SJSA1 (cell line): ENCODE measurements at places on chromosomes 6 and 20. TPM values are rescaled to one million over a fixed set of nuclear protein-coding genes. Genes with fewer than 3 reads are reported as not detected.

- H3K27me3 ChIP-seq, result no peaks in the 10 kb centered on the region
- no peak overlapping the region for H3K27ac ChIP-seq
Observed at GRCh38 chr6:108945681-108946159, 97.5 kb downstream of the ARMC2 start.

- no peak for DNase-seq
- peaks cover 5% of the 10 kb centered on the region for H3K4me1 ChIP-seq
- H3K4me3 ChIP-seq, result no peak overlapping the region
Observed at GRCh38 chr20:63734946-63735858, 1.3 kb upstream of the LIME1 start.

DNA sequence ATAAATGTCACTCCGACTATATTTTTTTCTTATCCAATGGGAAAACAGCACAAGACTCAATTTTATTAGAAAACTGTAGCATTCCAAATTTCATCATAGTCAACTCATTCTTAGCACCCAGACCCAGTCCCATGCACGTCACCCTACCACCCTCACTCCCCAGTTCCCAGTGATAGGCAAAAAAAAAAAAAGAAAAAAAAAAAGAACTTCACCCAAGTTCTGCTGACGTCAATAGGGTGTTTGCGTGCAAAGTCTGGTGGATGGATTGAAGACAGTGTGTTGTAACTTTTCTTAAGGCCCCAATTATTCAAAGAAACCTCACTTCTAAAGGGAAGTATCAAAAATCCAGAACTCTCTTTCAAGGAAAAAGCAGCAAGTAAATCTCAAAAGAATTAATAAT lies 213.9 kb upstream of the PRDM1 start:
- no peak for DNase-seq
- no peaks in the 10 kb centered on the region for H3K36me3 ChIP-seq
- no peak overlapping the region for H3K27ac ChIP-seq
- no peaks in the 10 kb centered on the region for H3K4me1 ChIP-seq

GRCh38 chr6:51161752-51162151 lies 343.1 kb downstream of the TFAP2B start:
- no peak overlapping the region for H3K27ac ChIP-seq
- no peaks in the 10 kb centered on the region for H3K36me3 ChIP-seq
- H3K27me3 ChIP-seq, result no peaks in the 10 kb centered on the region
- H3K4me1 ChIP-seq, result no peaks in the 10 kb centered on the region
- H3K4me3 ChIP-seq, result no peak overlapping the region

DNA sequence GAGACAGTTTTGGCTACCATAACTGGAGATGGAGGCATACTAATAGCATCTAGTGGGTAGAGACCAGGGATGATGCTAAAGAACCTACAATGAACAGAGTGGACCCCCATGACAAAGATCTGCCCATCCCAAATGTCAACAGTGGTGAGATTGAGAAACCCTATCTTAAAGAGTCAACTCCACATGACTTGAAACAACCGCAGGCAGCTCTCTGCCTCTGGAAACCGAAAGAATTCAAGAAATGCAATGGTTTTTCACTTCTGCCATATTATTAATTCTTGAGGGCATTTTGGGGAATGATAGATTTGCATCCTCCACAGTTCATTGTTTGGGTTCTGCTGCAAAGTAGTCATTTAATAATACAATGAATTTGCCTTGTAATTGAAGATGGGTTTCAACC lies 463.4 kb downstream of the MAFB start:
- H3K4me1 ChIP-seq, result no peaks in the 10 kb centered on the region
- H3K27ac ChIP-seq, result no peak overlapping the region
- H3K27me3 ChIP-seq, result no peaks in the 10 kb centered on the region

Gene PTGIS
- not detected in 2 replicates for total RNA-seq

Gene OXT
- total RNA-seq, result not detected in 2 replicates

Gene KIF25
- not detected in 2 replicates for total RNA-seq
